Skeletal muscle tissue (tissue), 5 donors: ENCODE measurements at places on chromosomes 5 and 9. TPM values are rescaled to one million over a fixed set of nuclear protein-coding genes. Genes with fewer than 3 reads are reported as not detected.

Gene GRIA1
- 1.0 TPM for total RNA-seq

Gene AQP3
- total RNA-seq, result 6.8 TPM

Gene ZNF454
- total RNA-seq, result 4.2 TPM

Gene HAVCR1
- total RNA-seq, result 0.52 TPM

Gene C5orf52
- total RNA-seq, result not detected

Gene CDKN2AIPNL
- total RNA-seq, result 37.1 TPM

Gene CCDC69
- 21.9 TPM for total RNA-seq

Gene PCDHGA9
- 4.7 TPM for total RNA-seq

Gene FBLL1
- 0.52 TPM for total RNA-seq

Gene SEC24A
- total RNA-seq, result 20.9 TPM

Gene TMEM252
- total RNA-seq, result not detected

Gene PCDHA6
- under 0.01 TPM for total RNA-seq

Gene EPB41L4B
- 6.8 TPM for total RNA-seq

Gene GLRA1
- total RNA-seq, result not detected

Gene HTR4
- total RNA-seq, result not detected

Gene AJM1
- total RNA-seq, result 0.52 TPM

Gene ARSI
- total RNA-seq, result 9.9 TPM

Gene IL3
- total RNA-seq, result not detected

Gene NUTM2G
- total RNA-seq, result not detected

Gene N4BP3
- 12.0 TPM for total RNA-seq

Gene IL31RA
- 1.0 TPM for total RNA-seq

Gene ELOVL7
- 0.52 TPM for total RNA-seq

Gene CLTA
- total RNA-seq, result 114 TPM

Gene C1QTNF2
- total RNA-seq, result 15.1 TPM

Gene CREB3
- total RNA-seq, result 20.9 TPM

Gene FABP6
- not detected for total RNA-seq

Gene GDF9
- total RNA-seq, result 0.52 TPM

Gene CDC25C
- 3.7 TPM for total RNA-seq

Gene SAPCD2
- total RNA-seq, result 1.0 TPM

Gene C7
- total RNA-seq, result 15.1 TPM

Gene BTNL8
- total RNA-seq, result not detected

Gene MCIDAS
- not detected for total RNA-seq

Gene IFNA2
- not detected for total RNA-seq

Gene ADAMTS2
- total RNA-seq, result 29.7 TPM

Gene FCN1
- 5.2 TPM for total RNA-seq

Gene FOXI1
- not detected for total RNA-seq

Gene TMEM232
- 1.6 TPM for total RNA-seq
